Activated CD4-positive, alpha-beta memory T cell treated with anti-CD3 and anti-CD28 coated beads for 36 hours (primary cell): ENCODE measurements at places on chromosomes 16 and 17. TPM values are rescaled to one million over a fixed set of nuclear protein-coding genes. Genes with fewer than 3 reads are reported as not detected.

DNA sequence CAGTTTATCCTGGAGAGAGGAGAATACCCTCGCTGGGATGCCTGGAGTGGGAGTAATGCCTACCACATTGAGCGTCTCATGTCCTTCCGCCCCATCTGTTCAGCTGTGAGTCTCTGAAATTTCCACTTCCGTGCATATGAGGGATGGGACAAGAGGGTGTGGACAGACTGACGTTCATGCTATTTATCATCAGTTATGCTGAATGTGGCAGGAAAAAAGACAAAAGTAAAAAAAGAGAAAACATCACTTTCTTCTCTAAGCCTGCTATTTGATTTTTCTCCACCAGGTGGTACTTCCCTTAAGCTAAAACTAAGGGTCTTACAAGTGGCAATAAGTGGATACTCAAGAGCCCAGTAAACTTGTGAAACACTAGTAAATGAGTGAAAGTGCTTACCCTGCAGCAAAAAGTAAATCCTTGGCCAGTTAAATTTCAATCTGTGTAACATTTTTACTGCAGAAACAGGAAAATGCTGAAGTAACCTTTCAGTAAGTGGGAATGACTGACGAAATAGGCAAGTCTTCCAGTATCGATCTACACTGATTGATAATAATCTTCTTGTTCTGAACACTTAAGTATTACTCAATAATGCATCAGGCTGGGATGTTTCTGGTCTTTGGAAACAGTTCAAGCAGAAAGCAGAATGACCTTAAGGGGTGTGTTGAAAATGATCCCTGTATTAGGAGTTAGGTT is 5.6 kb downstream of the CRYBA1 start:
- DNase-seq: no peak

- DNase-seq: peak; percentile 99
Measured at GRCh38 chr16:88452482-88453216, 431 bp upstream of the ZFPM1 start.

Gene VMO1
- total RNA-seq: not detected

DNA sequence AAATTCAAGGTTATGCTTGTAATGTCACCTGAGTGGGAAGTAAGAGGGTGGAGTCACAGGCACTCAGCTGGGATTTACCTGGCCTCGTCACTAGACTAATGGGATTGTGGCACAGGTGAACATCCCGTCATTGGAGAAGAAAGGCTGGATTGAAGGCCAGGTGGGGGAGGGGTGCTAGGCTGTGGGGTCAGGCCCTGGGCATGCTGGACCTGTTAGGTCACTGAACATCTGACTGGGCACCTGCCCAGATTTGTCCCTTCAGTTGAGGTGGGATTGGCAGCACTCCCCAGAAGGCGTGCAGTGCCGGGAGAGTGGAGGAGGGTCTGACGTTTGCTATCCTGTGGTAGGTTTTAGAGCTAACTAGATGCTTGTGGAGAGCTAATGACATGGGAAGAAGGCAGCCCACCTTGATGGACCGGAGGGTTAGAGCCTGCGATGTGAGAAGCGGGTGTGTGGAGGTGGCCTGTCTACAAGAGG is 161.5 kb upstream of the ZNF267 start:
- no peak for DNase-seq

GRCh38 chr17:79401704-79402674 is 208.9 kb downstream of the RBFOX3 start:
- no peak for DNase-seq

- peak; percentile 60 for DNase-seq
Measured at GRCh38 chr17:39404542-39405378, 3.3 kb upstream of the FBXL20 start.

Gene ERN2
- not detected for total RNA-seq

DNA sequence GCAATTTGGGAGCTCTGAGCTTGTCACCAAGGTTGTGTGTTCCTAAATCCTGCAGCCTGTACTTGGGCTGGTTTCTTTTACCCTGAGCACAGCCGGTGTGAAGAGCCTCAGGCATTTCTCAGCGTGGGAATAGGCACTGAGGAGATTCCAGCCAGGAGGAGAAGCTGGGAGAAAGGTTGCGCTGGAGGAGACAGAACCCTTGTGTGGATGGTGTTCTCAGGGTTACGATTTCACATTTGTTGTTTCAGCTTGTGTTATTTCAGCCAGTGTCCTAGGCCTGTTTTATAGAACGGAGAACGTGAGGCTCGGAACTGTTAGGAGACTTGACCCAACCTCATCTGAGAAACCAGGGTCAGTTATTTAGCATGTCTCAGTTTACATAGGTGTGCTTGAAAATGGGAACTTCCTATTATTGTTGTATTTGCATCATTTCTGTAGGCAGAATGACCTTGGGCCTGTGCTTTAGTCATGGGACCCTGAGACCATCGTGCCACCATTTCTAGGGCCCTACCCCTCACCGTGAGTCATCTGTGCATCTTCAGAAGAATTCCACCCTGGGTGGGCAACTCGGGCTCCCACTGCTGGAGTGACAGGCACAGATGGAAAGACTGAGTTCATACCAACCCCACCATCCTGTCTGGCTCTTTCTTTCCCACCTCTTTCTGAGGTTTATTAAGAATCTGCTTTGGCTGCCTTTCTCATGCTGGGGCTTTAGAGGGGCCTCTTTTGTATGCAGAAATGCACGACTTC is 134.9 kb downstream of the MSI2 start:
- DNase-seq: no peak

Gene NLRC3
- total RNA-seq: 28.4 TPM

- no peak for DNase-seq
Measured at GRCh38 chr17:28526381-28526780, 20.2 kb downstream of the FOXN1 start.

GRCh38 chr17:21129023-21129681 is 2.4 kb downstream of the DHRS7B start:
- DNase-seq: no peak

Gene TNP2
- total RNA-seq: not detected

DNA sequence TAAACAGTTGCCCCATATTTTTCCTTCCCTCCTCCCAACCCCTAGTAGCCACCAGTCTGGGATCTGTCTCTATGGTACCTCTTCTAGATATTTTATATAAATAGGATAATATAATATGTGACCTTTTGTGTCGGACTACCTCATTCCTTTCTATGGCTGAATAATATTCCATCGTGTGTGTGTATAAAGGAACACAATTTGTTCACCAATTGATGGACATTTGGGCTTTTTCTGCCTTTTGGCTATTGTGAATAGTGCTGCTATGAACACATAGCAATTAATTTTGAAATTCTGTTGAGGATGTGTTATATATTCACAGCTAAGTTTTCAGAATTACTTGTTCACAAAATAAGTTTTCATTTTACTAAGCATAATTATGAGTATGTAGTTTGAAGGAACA is 2.5 kb downstream of the NFATC3 start:
- no peak for DNase-seq

Gene TRIM37
- total RNA-seq: 27.3 TPM

- DNase-seq: no peak
Measured at GRCh38 chr16:63890723-63891122, 1231.1 kb downstream of the CDH11 start.

DNA sequence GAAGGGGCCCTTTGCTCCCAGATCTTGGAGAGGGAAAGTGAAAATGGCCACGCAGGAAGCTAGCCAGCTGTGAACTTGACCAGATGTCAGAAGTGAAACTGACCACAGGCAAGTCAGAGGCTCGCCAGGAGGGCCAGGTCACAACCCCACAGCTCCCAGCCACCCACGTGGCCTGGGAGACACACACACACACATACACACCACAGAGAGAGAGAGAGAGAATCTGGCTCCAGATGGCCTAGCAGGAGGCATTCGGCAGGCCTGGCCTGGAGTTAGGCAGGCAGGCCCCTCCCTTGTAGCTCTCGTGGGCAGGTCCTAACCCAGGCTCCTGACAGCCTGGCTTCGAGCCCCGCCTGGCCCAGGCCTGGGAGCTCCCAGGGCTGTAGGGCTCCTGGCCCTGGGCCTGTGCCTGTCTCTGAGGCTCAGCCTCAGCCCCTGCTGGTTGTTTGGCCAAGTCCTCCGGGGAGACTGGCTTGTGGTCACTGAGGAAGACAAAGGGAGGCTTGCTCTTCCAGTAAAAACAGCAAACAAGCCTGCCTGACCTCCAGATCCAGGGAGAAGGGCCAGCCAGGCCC is 20.2 kb downstream of the NGFR start:
- no peak for DNase-seq

- no peak for DNase-seq
Measured at GRCh38 chr17:62882284-62882683, 74.2 kb upstream of the MARCHF10 start.

DNA sequence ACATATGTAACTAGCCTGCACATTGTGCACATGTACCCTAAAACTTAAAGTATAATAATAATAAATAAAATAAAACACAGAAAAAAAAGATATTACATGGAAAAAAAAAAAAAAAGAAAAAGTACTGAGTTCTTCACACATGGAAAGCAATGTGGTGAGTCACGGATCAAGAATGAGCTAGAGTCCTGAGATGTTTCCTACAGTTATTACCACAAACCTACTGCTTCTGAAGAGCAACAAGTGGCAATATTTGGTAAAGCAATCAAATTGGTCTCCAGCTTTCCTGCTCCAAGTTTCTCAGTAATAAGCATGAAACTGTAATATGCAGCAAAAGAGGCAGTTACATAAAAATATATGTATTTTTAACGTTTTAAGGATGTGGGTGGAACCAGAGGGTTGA is 223.3 kb upstream of the SALL1 start:
- no peak for DNase-seq

Gene HOXB8
- not detected for total RNA-seq

Gene ZSCAN10
- total RNA-seq: 0.19 TPM

DNA sequence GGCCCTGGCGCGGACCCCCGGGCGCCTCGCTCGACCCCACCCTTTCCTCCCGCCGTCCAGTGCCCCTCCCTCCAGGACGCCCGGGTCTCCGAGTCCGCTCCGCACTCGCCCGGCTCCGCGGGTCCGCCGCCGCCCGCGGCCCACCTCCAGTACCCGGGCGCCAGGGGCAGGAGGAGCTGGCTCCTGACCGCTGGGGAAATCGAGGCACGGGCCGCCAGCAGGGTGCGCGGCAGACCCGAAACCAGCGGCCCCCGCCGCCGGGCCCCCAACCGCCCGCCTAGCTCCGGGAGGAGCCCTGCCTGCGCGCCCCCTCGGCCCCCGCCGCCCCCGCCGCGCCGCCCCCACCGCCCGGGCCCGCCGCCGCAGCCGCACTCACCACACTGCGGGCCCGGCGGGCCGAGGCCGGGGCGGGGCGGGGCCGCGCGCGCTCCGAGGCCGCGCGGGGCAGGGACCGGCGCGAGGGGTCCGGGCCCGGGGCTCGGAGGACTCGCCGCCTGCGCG is 333 bp downstream of the MAFG start:
- DNase-seq: no peak

DNA sequence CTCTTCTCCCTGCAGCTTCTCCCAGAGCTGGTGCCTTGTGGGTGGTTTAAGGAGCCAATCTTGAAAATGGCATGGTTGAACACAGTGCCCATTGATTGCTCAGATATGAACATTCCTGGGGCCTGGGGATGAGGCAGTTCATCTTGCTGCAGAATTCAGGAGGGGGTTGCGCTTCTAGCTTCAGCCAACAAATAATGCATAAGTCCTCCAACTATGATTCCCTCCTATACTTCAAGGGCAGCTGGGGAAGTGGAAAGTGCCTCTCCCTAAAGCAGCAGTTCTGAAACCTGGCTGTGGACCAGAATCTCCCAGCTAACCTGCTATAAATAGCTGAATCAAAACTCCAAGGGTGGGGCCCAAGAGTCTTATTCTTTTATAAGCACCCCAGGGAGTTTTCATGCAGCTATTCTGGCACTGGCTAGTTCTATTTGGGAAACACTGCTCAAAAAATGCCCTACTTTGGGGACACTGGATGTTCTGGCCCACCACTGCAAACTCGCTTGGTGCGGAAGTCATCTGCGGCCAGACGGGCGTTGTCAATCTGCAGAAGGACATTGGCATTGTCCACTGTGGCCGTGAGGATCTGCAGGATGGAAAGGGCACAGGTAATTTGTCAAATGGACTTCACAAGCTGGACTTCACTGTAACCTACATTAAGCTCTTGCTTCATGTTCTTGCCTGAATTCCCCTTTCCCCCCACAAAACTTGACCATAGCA is 130.3 kb downstream of the CCDC144A start:
- no peak for DNase-seq

Gene RAP1GAP2
- total RNA-seq: 1.9 TPM

Gene SLC16A6
- 3.5 TPM for total RNA-seq

DNA sequence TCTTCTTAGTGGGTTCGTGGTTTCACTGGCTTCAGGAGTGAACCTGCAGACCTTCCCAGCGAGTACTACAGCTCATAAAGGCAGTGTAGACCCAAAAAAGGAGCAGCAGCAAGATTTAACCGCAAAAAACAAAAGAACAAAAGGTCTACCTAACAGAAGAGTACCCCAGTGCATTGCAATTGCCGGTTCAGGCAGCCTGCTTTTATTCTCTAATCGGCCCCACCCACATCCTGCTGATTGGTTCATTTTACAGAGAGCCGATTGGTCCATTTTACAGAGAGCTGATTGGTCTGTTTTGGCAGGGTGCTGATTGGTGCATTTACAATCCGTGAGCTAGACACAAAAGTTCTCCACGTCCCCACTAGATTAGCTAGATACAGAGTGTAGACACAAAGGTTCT is 2.0 kb upstream of the ARRB2 start:
- DNase-seq: peak; percentile 79

DNA sequence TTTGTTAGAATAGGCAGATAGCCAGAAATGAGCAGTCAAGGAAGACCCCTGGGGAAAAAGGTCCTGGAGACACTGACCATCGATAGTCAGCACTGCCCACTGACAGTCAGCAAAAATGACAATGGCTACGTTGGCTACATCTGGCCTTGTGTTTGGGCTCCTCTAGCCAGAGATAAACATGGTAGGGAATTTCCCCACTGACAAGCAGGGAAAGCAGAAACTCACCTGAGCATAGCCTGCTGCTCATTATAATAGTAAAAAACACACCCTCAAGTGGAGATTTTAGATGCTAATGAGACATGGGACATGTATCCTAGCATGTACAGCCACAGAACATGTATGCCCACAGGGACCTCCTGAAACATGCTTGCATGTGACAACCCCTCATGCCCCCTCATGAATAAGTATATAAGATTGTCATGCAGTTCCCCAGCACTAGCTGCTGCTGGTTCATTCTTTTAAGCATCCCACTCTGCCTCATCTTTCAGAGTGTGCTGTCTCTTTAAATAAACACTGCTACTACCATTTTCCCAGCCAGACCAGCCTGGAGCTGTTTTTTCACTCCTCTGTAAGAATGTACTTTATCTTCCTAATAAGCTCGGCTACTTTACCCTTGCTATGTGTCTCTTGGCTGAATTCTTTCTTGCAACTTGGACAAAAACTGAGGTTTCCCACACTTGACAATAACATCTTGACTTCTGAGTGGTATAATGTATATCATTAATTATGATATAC is 550.1 kb upstream of the CDH8 start:
- DNase-seq: no peak

GRCh38 chr17:41324180-41325075 is 8.9 kb upstream of the KRTAP17-1 start:
- DNase-seq: peak; percentile 41

Gene NXPH3
- total RNA-seq: not detected

DNA sequence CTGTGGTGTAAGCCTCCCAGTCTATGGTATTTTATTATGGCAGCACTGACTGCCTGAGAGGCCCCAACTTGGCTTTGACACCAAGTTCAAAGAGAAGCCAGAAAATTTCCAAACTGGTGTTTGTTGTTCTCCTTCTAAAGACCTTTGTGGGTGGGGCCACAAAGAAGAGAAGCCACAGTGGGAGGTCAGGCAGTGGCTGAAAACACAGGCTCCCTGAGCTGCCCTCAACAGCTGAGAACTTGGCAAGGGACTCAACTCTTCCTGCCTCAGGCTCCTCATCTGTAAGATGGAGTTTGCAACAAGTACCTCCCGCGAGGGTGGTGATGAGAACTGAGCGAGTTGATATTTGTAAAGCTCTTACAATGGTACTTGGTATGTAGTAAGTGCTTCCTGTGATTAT is 18.2 kb downstream of the CES5A start:
- DNase-seq: no peak

GRCh38 chr16:30183233-30184095 is at the start of gene CORO1A:
Gene CORO1A, plus strand, starts transcription at chr16:30183602. Its CDS starts 1,608 bp downstream, at chr16:30185210.
- DNase-seq: peak; percentile 92
